ENCODE measurements at places on chromosomes 3 and 15.

DNA sequence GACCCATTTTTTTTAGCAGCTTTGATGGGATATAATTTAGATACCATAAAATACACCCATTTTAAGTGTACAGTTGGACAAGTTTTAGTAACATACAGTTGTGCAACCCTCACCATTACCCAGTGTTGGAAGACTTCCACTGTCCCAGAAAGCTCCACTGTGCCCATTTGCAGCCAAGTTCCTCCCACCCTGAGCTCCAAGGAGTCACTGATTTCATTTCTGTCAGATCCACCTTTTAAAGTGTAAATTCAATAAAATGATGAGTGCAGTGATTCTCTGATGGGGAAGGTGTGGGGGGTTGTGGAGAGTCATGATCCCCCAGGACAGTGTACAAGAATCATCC lies 93.2 kb upstream of the IGF1R start:
- no peak for DNase-seq

GRCh38 chr15:42582569-42583375 lies 7.4 kb downstream of the STARD9 start:
- no peak for DNase-seq

GRCh38 chr15:61748529-61748928 lies 311.7 kb downstream of the VPS13C start:
- DNase-seq, result no peak

DNA sequence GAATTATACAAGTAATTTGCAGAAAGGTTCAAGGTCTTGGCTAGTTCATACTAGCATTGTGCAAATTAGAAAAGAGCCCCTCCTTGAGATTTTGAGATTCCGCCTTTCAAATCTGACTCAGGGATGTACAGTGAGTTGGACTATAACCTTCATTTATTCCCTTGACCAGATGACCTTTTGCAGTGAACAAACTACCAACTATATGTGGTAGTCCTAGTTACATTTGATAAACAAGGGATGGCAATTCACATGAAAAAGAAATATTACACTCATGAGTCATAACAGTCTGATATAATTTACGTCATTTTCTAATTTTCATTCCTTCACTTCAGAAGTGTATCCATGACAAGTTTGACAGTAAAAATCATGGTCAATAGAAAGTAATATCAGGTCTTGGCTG lies 860.4 kb downstream of the ROBO1 start:
- DNase-seq, result no peak

- no peak for DNase-seq
Measured at GRCh38 chr3:117706756-117707155, 997.2 kb downstream of the TUSC7 start.

DNA sequence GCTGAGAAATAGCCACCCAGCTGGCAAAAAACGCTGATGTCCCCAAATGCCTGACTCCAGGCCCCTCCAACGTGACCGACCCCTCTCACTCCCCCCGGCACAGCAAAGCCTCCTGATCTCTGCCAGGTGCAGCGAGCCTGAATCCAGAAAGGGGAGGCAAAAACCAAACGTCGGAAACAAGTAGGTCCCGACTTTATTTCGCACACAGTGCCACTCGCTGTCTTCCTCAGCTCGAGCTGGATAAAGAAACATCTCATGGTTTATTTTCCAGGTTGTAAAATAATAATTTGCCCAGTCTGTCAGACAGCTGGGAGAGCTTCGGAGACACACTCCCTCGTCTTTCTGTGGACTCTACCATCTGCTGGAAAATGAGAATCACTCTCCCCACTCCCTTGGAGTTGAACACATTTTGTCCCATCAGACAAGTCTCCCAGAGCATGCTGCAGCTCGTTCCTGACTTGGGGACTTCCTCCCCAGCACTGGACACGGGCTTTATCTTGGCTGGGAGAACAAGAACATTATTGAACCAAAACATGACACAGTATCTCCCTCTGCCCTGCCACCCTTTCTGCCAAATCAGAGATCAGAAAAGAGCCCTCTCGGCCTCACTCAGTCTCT lies 142.8 kb downstream of the NUP210 start:
- no peak for DNase-seq

DNA sequence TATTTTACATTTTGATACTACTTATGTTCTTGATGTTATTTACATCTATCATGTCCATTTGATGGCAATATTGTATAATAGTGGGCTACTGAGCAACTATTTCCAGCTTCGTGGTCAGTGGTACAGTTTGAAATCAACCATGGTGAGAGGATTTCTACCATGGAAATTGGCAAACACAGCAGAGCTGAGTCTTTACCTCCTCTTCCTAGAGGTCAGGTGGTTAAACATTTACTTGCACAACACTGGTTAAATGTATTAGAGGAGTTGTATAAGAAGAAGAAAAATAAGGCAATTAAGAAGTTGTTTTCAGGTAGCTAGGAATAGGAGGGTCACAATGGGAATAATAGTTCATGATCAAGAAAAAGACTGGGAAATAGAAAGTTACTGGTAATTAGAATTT lies 7.2 kb upstream of the PPM1L start:
- no peak for DNase-seq

- no peak for DNase-seq
Measured at GRCh38 chr15:96893159-96893906, 562.8 kb downstream of the NR2F2 start.

- no peak for DNase-seq
Measured at GRCh38 chr3:53181024-53181371, 20.0 kb downstream of the PRKCD start.

- peak; percentile 24 for DNase-seq
Measured at GRCh38 chr3:132730891-132731580, 8.8 kb upstream of the NPHP3 start.

- DNase-seq, result no peak
Measured at GRCh38 chr3:12707449-12707848, 43.5 kb upstream of the RAF1 start.

GRCh38 chr3:99875929-99876841 lies 58.5 kb downstream of the CMSS1 start:
- peak; percentile 64 for DNase-seq

DNA sequence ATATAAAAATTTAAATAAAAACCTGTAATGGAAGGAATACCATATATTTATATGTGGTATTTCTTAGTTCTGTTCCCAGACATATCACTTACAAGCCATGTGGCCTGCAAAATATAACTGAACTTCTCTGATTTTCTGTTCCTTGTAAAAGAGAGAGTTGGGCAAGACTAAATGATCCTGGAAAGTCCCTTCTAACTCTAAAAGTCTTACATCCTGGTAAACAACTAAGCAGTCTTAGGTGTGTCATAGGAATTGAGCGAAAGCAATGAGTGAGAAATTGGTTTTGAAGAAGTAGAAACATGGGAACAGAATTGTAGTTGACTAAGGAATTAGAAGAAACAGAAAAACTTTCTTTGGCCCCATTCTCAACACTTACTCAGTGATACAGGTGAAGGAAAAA lies 25.3 kb upstream of the IL20RB start:
- peak; percentile 30 for DNase-seq

DNA sequence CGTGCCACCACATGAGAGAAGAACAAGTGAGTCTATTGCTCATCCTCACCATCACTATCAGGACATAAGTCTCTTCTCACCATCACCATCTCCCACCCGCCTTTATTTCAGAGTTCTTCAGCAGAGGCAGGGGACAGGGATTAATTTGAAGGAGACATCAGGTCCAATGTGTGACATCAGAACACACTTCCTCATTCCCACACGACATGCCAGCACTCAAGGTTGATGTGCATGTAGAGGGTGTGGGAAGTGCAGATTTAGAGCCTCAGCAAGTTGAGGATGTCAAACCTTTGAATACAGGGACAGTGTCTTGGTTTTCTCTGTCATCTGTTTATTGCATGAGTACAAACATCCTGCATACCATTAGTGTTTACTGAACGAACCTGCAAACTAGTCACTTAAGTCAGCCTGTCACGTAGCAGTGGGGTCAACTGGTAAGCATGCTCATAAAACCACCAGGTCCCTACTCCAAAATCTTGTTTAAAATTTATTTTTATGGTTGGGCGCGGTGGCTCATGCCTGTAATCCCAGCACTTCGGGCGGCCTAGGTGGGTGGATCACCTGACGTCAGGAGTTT lies 104.4 kb downstream of the MYLK start:
- no peak for DNase-seq

DNA sequence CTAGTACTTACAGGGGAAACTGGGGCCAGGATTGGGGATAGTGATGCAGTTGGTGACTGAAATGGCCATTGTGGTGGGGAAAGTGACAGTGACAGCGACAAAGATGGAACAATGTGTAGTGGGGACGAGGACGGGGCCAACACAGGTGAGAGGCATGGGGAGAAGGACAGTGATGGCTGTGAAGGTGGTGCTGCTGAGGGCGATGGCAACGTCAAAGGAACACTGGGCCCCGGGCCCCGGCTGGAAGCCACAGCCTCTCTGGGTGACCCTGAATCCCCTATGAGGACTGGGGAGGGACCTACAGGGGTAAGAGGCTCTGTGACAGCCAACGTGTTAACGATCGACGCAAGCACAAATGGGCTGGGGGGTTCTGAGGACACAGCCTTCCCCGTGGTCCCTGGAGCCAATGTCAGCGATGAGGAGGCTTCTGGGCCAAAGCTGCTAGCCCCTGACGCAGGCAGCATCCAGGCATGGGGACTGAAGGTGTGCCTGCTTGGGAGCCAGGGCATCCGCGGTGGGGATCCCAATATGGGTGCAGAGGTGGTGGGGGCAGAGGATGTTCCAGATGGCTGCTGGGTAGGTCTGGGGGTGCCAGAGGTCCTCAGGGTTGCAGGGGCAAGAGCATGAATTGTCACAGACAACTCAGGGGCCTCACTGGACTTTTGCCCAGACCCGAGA lies 25.2 kb upstream of the GOLGA6C start:
- DNase-seq, result no peak

DNA sequence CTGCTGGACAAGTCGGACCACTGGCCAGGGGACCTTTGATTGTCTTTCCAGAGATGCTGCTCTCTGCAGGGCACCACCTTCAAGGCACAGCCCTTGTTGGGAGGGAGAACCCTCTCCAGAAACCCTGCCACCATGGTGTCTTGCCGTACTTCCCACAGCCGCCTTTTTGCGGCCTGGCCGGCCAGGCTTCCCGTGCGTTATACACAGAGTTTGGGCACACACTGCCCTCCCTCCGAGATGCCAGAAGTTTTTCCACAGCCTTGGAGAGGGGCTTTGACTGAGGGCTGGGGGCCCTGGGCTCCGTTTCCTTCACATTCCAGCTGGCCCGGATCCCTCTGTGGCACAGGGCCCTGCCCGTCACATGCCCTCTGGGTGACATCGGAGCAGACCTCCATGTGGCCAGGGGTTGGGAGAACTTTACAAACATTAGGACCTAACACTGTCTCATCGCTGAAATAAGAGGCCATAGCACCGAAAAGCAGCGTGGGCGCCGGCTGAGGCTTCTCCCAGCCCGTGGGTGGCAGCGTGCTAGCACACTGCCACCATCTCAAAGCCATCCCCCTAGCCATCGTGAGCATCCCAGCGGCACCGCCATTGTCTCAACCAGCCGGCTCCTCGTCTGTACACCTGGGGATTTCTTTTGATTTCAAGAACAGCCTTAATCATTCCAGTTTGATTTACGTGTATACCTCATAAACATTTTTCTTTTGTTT lies 6.3 kb upstream of the APEH start:
- DNase-seq, result no peak

DNA sequence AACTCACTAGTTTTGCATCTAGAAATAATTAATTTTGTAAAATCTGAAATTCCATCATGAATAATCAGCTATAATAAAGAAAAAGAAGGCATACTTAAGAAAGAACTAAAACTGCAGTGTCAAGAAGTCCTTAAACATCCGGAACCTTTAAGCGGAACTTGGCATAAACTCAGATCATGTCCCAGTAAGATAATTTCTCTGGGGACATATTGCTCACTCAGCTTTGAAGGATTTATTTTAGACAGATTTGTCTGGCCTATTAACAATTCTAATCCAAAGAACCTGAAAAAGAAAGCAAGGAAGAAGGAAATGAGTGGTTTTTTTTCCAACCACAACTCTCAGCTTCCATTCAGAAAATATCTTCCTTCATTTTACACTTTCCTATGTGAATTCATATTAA lies 850.3 kb downstream of the ROBO1 start:
- no peak for DNase-seq

GRCh38 chr3:45715945-45716344 lies 26.7 kb downstream of the SACM1L start:
- no peak for DNase-seq

GRCh38 chr15:41849861-41850260 lies 11.2 kb downstream of the PLA2G4B start:
- DNase-seq, result no peak

- DNase-seq, result no peak
Measured at GRCh38 chr3:11570789-11571495, 72.8 kb downstream of the VGLL4 start.

GRCh38 chr3:185934174-185934557 lies 3.6 kb downstream of the TRA2B start:
- DNase-seq, result no peak

- no peak for DNase-seq
Measured at GRCh38 chr15:90351479-90352106, 491 bp upstream of the ZNF774 start.

GRCh38 chr15:23395030-23395692 lies 40.6 kb downstream of the GOLGA8S start:
- DNase-seq, result no peak

- DNase-seq, result no peak
Measured at GRCh38 chr3:5305684-5305989, 118.1 kb downstream of the EDEM1 start.

DNA sequence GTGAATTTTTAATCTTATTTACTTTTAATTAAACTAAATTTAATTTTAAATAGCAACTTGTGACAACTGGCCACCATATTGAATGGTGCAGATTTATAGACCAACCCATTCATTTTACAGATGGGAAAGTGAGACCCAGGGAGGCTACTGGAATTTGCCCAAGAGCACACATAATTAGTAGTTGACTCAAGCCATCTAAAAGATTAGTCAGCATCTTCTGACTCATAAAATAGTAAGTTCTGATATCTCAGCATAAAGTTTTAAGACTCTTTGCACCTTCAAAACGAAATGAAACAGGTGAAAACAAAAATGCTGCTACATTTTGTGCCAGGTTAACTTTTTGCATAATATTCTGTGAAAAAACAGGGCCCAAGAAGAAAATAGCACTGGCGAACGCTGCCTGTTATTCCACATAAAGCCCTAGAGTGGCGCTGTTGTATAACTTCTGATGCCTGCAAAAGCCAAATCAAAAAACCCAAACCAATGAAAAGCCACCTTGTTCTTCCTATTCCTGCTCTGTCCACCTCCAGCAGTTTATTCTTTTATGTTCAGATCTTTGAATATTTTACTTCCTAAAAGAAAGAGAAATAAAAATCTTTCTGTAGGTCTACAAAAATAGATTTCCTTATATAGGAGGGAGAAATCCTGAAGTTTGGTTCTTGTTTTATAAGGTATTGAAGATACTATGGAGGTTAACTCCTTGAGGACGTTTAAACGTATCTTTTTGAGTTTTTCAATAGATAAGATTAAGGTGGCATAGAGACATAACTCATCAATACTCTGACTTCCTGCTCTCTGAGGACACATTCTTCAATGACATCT lies 62.8 kb downstream of the OTOL1 start:
- DNase-seq, result peak; percentile 20

GRCh38 chr3:64488939-64489338 lies 198.9 kb downstream of the ADAMTS9 start:
- DNase-seq, result no peak

- DNase-seq, result no peak
Measured at GRCh38 chr15:87672309-87673288, 583.9 kb downstream of the NTRK3 start.

- DNase-seq, result no peak
Measured at GRCh38 chr3:16300307-16300706, 35.3 kb downstream of the OXNAD1 start.

All from activated CD4-positive, alpha-beta T cell treated with anti-CD3 and anti-CD28 coated beads, Interleukin-2, amount 50 U/mL, for 16 hours (primary cell).